ENCODE measurements at places on chromosomes 16 and 17.

DNA sequence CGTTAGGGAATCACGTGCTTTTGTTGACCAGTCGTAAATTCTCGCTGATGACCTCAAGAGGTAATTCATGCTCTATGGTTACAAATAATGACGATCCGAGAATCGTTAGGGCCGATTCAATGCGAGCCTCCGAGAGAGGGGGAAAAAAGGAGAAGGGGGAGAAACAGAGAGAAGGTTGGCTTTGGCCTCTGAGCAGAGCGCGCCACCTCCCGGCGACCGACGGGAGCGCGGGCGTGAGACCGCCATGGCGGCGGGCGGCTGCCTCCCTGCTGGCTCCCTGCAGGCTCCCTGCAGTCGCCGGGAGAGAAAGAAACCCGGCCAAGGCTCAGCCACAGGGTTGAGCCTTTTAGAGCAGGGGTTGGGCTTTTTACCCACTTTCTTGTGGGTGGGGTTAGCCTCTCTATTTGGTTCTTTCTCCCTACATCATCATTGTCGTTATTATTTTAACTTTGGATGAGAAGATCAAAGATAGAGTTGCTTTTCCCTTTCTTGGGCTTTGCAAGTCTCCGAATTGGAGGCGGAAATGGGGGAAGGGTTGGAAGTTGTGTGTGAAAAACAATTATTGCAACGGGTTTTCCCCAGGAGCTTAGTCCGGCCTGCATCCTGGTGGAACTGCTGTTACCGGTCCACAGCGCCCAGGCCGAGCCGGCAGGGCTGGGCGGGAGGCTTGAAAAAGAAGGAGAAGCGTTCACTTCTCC, 410 bp upstream of the HOXB5 start:
- DNase-seq: peak; percentile 78

DNA sequence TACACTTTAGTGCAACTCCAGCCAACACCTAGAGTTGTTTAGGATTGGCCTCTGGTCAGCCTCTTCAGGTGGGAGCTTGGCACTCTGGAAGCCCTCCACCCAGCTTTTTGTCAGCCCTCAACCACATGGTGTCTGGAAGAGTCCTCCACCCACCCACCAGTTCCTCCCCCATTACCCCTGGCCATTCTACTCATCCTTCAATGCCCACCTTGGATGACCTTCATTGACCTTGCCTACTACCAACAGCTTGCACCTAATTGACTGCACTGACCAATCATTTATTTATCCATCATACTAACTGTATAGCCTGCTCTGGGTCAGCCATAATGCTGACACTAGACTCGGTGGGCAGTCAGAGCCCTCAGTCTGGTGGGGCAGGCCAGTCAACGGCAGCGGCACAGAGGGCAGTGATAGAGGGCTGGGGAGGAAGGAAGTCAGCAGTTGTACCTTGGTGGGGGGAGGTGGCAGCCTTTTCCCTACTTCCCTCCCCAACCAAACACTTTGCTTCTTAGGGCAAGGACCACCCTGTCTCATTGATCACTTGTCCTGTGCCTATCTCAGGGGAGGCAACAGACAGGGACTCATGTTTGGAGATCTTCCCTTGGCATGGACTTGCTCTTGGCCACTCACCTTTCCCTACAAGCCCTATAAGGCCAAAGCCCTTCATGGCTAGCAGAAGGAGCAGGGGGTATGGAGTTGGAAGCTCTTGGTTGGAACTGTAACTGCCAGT, 29.3 kb downstream of the SLC13A5 start:
- DNase-seq: no peak

GRCh38 chr16:58201163-58201562, 3.3 kb upstream of the CSNK2A2 start:
- no peak for DNase-seq

GRCh38 chr17:40106760-40107521, 6.6 kb upstream of the NR1D1 start:
- DNase-seq: no peak

DNA sequence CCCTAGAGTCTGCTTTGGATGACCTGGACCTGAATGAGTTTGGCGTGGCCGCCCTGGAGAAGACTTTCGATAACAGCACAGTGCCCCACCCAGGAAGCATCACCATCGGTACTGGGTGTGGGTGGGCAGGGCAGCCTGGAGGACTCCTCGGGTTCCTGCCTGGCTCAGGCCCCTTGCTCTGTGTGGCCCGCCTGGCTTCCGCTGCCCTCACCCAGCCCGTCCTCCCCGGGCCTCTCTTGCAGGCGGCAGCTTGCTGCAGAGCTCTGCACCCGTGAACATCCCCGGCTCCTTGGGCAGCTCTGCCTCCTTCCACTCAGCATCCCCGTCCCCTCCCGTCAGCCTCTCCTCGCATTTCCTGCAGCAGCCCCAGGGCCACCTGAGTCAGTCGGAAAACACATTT, 24.5 kb downstream of the UNC13D start:
- DNase-seq: no peak

GRCh38 chr17:61599608-61600007, 8.6 kb upstream of the NACA2 start:
- DNase-seq: no peak

- no peak for DNase-seq
Measured at GRCh38 chr16:86046026-86046425, 147.1 kb downstream of the IRF8 start.

DNA sequence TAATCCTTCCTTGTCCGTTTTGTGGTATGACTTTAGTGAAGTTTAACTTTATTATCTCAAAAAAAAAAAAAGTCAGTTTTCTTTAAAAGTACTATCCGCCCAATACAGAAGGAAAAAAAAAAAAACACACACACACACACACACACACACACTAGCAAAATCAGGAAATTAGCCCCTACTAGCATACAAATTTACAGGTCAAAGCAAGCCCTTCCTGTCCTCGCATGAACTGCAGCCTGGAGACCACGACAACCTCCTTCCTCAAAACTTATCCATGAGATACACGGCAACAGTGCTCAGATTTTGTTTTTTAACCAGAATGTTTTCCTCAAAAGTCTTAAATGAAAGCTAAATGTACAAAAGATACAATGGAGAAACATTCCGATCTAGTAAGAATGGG, 16.2 kb downstream of the NCOR1 start:
- no peak for DNase-seq

DNA sequence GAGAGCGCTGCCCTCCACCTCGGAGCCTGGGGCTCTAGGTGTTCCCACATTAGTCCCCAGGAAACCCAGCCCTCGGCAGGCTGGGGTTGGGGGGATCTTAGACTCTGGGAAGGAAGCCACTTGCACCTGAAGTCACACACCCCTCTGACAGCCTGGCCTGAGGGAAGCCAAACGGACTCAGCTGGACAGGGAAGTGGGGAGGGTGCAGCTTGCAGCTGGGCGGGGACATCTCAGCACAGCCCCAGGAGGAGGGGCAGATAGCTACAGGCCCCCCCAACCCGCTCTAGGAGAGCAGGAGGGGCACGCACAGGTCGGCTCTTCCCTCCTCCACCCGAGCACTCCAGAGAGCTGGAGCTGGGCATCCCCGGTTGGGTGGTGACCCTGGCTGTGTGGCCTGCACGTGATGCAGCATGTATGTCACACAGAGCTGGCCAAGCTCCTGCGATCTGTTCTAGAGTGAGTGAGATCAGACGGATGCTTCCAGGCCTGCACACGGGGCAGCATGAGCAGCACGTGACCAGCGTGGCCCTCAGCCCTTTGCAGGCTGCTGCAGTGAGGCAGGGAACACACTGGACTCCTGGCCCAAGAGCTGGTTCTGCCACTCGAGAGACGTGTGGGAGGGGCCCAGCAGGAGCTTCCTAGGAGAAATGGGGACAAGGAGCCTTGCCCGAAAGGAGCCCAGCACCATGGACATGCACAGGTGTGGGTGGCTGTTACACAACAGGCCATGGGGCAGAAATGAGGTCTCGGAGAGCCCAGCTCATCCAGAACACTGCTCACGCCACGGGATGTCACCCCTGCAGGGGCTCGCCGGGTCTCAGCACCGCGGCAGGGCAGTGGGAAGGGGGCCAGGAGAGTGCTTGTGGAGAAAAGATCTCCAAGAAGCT, 15.4 kb downstream of the KIFC3 start:
- no peak for DNase-seq

DNA sequence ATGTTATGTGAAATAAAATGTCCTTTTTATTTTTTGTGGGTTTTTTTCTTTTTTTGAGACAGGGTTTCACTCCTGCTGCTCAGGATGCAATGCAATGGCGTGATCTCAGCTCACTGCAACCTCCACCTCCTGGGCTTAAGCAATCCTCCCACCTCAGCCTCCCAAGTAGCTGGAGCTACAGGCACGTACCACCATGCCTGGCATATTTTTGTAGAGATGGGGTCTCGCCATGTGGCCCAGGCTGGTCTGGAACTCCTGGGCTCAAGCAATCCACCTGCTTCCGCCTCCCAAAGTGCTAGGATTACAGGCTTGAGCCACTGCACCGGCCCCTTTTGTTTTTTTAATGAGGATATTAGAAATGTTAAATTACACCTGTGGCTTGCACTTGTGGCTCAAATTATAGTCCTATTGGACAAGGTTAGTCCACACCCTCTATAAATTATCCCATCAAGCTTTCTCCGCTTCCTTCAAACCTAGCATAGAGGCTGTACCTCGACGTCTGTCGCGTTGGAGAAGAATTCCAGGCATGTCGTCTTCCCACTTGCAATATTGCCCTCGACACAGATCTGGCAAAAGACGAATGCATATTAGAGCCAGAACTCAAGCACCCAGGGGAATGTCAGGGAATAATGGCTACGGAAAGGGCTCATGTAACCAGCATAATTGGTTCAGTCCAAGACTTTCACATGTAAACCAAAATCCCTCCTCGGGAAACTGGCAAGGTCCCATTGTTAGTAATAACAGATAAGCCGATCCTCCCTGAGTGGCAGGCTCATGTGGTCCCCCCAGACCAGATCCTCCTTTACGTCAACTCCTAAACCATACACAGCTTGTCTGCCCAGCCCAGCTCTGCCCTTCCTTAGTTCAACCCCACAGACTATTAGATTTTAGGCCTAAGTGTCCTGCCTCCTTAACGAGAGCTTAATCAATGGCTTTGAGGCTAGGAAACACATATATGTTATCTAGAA, 8.2 kb downstream of the TK2 start:
- no peak for DNase-seq

- DNase-seq: no peak
Measured at GRCh38 chr16:9112844-9113186, 21.4 kb downstream of the HAPSTR1 start.

DNA sequence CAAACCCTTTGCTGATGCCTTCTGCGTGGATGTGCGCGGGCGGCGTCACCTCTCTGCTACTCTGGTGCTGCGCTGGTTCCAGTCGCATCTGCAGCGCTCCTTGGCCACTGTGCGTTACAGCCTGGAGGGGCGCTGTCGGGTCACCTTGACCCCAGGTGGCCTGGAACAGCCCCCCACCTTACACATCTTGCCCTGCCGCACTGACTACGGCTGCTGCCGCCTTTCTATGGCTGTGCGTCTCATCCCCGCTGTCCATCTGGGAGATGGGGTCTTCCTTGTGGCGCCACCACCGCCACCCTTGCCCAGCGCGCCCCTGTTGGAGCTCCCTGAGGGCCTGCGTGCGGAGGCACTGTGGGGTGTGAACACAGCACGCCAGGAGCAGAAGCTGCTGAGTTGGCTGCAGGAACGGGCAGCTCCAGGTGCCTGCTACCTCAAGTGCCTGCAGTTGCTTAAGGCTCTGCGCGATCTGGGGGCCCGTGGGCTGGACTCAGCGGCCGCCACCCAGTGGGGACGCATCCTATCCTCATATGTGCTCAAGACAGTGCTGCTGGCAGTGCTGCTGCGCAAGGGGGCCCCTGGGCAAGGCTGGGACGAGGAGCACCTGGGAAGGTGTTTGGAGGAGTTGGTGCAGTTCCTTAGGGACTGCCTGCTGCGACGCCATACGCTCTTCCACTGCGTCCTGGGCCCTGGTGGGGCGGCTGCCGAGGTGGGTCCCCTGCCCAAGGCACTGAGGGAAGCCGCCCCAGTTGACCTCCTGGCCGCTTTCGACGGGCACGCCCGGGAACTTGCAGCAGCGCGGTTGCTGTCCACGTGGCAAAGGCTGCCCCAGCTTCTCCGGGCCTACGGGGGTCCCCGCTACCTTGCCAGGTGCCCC, 1.6 kb downstream of the ITPRIPL2 start:
- DNase-seq: no peak
